Naive thymus-derived CD8-positive, alpha-beta T cell (primary cell): ENCODE measurements at places on chromosomes 7 and 10.
A peak's percentile ranks its signal among the peaks of the same experiment; 100 is the strongest.

GRCh38 chr10:34677132-34677531, 138.0 kb downstream of the PARD3 start:
- no peak for DNase-seq

DNA sequence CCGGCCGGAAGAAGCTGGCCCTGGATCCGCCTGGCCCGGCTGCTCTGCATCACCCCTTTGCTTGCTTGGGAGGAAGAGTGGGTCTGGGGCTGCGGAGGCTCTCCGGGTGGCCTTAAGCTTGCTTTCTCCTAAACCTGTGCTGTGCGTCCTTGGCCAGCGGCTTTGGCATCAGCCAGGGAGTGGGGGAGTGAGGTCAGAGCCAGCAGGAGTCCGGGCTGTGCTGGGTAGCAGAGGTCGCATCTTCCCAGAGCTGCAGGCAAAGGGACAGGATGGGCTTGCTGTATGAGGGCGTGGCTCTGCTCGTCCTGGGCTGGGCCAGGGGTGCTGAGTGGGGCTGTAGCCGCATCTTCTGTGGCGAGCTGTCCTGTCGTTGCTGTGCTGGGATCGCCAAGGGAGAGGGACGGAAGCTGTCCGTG, 21.1 kb downstream of the BNIP3 start:
- DNase-seq: no peak

GRCh38 chr10:3365630-3366029, 193.0 kb upstream of the PITRM1 start:
- no peak for DNase-seq

DNA sequence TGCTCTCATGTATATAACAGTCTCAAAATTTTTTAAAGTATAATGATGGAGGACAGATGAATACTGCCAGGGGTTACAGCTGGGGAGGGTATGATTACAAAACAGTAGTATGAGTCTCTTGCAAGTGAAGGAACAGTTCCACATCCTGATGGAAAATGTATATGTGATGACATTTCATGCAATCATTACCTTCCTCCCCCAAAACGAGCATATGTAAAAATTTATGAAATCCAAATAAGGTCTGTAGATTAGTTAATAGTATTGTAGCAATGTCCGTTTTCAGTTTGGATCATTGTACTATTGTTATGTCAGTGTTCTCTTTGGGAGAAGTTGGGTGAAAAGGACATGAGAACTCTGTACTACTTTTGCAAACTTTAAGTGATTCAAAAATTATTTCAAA, 38.0 kb downstream of the DRGX start:
- no peak for DNase-seq

DNA sequence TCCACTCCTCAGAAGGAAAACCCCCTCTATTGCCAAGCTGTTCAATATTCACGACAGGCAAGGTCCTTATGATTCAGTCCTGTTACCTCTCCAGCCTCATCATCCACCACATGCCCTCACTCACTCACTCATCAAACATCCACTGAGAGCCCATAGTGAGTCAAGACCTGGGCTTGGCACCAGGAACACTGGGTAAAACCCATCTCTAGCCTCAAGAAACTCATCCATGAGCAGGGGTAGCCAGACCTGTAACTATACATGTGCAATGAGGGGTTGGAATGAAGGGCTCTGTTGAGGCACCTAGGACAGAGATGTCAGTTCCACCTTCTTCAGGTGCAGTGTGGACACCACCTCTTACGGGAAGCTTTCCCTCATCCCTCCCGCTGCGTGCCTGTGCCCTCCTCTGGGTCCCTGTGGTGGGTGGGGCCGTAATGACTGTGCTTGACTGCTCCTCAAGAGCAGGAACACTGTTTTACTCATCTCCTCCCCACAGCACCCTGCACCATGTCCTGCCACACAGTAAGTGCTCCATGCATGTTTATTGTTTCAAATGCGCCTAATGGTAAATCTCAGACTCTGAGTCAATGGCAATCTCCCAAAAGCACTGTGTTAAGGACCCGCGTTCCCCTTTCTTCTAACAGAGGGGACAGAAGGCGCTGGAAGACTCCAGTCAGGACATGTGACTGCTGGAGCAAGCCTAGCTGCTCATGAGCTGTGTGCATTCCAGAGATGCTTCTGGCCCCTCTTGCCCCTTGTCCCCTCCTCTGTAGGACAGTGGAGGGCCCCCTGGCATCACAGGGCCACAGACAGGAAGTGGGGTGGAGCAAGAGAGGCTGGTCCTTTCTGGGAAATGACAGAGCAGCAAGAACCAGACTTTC, 95.4 kb downstream of the HIPK2 start:
- DNase-seq: no peak

- no peak for DNase-seq
Measured at GRCh38 chr7:150935149-150935548, 43.0 kb downstream of the KCNH2 start.

DNA sequence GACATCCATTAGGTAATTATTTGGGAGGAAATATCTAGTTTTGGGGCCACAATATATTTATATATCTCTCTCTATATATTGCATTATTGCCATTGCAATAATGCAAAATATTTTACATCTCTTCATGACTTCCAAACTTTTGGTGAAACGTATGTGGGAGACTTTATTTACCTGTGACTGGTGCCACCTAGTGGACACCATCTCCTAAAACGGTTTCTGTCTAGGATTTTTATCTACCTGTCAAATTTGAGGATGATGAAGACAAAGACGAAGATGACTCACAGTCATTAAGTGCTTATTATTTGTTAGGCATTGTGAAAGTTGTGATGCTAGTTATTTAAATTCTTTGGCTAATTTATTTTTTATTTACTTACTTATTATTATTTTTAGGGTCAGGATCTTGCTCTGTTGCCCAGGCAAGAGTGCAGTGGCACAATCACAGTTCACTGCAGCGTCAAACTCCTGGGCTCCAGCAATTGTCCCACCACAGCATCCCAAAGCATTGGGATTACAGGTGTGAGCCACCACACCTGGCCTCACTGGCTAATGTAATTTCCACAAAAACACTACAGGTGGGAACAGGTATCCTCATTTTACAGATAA, 18.7 kb upstream of the CBLL1 start:
- peak; percentile 73 for DNase-seq

DNA sequence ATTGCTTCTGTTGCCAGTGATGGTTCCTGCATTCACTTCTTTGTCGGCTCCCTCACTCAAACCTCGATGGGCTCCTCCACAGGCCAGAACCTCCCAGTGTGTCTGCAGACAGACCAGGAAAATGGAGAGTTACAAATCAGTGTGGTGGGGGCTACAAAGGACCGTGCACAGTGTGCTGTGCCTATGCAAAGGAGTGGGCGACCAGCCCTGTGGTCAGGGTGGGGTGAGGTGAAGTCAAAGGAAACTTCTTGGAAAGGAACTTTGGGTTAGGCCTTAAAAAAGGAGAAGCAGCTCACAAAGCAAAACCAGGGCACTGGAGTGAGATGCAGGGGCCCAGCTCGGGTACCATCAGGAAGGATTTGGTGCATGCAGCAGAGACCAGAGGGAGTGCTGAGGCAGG, 304.3 kb upstream of the ZMIZ1 start:
- DNase-seq: no peak

GRCh38 chr7:31082447-31082846, 30.3 kb downstream of the ADCYAP1R1 start:
- peak; percentile 3 for DNase-seq

- no peak for DNase-seq
Measured at GRCh38 chr10:72930276-72930675, 24.3 kb downstream of the PLA2G12B start.

DNA sequence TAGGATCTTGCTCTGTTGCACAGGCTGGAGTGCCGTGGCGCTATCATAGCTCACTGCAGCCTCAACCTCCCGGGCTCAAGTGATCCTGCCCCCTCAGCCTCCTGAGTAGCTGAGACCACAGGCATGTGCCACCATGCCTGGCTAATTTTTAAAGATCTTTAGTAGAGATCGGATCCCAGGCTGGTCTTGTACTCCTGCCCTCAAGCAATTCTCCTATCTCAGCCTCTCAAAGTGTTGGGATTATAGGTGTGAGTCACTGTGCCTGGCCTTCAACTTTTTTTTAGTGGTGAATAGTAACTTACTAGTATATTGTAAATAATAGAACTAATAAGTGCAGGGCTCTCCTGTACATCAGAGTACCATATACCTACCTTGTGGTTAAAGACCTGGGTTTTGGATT, 52.1 kb upstream of the LMTK2 start:
- DNase-seq: no peak

GRCh38 chr7:20217193-20217948, at the start of gene MACC1:
Gene MACC1, minus strand, starts transcription at chr7:20217384. Its CDS starts 55,522 bp downstream, at chr7:20161862.
- peak; percentile 5 for DNase-seq

DNA sequence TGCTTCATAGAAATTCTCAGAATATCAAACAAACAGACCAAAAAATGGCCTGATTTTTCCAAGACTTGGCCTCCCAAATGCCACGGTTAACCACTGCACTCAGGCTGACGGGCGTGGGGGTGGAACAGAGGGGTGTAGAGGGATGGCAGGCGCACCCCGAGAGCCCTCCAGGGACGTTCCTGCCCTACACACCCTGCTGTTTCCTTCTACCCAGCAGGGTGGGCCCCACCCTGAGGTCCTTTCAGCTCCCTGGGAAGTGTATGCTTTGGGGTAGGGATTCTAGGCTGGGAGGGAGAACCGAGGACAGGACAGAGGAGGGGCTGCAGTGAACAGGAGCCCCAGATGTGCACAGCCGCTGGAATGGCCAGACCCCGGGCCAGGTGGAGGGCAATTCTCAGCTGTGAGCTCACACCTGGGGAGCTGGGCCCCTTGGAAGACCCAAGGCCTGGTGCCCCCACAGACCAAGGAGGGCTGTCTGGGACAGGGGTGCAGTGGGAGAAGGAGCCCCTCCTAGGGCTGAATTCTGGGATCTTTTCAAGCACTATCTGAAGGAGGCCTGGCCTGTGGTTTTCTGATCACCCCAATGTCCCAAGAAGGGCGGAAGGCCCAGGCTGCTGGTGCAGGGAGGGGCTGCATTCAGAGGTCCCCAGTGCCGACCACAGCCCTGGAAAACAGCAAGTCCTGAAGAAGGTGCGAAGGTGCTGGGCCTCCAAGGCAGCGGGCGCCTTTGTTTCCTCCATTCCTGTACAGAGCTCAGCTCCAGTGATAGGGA, 32.9 kb upstream of the INPP5A start:
- DNase-seq: no peak

DNA sequence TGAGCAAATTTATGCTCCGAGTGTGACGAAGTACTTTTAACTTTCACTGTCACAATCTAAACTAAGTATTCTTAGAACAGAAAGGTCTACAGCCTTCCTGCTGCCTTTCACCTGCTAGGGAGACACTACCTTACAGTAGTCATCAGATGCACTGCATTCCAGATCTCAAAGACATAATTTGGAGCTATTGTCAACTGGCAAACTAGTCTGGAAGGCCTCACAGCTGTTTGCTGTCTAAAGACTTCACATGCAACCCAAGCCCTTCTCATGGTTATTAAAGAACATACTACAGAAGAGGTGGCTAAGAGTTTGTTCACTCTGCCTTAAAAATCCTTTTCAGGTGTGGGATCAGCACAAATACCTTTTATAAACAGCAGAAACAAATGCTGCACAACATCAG, 91.8 kb upstream of the KCNIP2 start:
- no peak for DNase-seq

DNA sequence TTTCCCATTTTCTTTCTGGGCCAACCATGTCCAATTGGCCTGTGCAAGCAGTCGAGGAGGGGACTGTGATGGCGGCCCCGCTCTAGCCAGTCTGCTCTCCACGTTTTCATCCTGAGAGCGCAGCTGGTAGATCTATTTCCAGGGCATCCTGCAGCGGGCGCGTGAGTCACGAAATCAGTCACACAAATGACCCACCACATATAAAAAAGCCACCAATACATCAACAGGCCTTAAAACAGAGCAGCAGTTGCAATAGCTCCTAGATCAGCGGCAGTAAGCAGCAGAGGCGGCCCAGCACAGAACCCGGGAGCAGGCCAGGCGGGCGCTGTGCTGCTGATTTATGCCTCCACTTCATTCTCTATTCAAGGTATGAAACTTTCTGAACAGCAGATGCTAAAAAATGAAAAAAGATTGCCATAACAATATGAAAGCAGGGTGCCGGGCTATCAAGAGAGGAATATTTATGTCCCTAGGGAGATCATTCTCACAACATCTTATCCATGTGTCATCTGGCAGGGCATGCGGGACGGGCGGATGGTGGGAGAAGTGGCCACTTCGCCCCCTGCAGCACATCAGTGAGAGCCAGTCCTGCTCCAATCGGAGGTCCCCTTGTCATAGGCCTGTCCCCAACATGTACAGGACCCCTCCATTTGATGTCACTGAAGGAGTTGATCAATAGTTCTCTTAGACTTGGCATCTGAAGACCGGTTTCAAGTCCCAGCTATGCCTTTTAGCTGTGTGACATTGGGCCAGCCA, 98.0 kb upstream of the GPR26 start:
- no peak for DNase-seq

- DNase-seq: no peak
Measured at GRCh38 chr7:82382276-82382675, 61.3 kb downstream of the CACNA2D1 start.

- DNase-seq: no peak
Measured at GRCh38 chr10:43199684-43200537, 61.7 kb downstream of the CSGALNACT2 start.

DNA sequence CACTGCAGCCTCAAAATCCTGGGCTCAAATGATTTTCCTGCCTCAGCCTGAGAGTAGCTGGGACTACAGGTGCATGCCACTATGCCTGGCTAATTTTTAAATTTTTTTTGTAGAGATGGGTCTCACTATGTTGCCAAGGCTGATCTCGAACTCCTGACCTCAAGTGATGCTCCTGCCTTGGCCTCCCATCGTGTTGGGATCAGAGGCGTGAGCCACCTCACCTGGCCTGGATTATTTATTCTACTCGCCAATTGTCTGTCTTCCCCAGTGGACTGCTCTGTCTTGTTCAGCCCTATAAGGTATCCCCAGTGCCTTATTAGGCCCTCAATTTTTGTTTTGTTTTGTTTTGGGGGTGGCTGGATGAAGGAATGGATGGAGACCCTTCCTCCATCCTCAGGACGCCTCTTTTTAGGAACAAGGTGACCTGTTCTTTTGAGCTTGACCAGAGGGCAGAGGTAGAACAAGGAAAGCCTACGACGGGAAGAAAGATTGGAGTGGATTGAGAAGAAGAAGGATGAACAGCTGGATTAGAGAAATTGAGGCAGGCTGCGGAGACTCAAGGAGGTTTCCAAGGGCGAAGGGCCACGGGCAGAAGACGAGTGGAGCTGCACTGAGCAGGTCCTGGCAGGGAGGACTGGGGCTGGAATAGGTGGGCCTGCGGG, 541 bp upstream of the DENND10 start:
- no peak for DNase-seq

- no peak for DNase-seq
Measured at GRCh38 chr10:98088186-98088971, 46.1 kb upstream of the R3HCC1L start.

- DNase-seq: no peak
Measured at GRCh38 chr10:77201135-77202106, 436.2 kb downstream of the KCNMA1 start.

- no peak for DNase-seq
Measured at GRCh38 chr10:104293011-104293410, 24.0 kb downstream of the GSTO2 start.

DNA sequence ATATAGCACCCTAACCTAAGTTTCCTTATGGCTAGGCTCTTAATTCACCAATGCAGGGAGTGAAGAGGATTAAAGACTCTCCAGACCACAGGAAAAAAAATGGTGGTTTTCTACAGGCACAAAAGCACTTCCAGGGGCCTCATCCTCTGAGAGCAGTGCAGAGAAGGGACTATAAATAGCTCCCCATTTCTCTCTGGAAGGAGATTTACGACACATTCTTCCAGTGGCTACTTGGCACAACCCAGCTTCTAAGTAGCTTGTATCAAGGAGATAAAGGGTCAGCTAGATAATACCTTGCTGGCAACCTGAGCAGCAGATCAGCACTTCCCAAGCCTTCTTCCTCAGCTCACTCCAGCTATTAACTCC, 73.5 kb downstream of the CRPPA start:
- no peak for DNase-seq

GRCh38 chr7:97506728-97507127, 225.2 kb upstream of the TAC1 start:
- DNase-seq: no peak
